ENCODE measurements at places on chromosomes 3 and 15.

- DNase-seq, result no peak
Observed at GRCh38 chr3:74267588-74268184, 346.8 kb downstream of the CNTN3 start.

DNA sequence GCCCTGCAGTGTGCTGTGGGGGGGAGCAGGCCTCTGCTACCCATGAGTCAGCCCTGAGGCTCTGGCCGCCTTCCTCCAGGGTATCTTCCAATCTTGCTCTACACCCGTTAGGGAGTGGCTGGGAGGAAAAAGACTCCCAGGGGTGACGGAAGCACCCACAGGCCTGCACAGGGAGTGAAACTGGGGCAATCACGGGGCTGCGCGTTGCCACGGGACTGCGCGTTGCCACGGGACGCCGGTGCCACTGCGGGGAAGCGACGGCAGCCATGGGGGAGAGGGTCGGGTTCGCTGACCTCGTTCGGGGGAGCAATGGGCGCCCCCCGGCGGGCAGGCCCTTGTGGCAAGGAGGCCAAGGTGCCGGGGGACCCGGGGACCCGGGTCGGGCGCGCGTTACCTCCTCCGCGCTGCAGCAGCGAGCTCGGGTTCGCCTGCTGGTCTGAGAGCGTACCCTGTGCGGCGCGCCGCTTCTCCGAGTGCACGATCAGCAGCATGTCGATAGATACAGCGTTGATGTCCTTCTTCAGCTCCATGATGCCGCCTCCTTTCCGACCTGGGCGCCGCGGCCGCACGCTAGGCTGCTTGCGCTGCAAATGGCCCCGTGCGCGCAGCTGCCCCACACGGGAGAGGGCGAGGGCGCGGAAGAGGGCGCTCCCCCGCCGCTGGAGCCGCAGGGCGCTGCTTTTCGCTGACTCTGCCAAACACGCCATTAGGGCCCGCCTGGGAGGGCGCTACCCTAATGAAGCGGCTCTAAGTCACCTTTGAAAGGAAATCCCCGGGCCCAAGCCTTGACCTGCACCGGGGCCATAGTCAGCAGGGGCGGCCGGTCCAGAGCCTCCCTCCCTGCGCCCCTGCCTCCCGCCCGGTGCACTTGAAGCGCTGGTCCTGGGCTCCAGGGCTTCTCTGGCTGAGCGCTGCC lies at the start of gene KY:
KY (minus strand) TSS at position 592 of the 916 bp plus-strand sequence; CDS start at position 530, 62 bp downstream.
- no peak for DNase-seq

- DNase-seq, result no peak
Observed at GRCh38 chr3:14406766-14407165, 4.4 kb downstream of the SLC6A6 start.

GRCh38 chr3:50651445-50651844 lies 23.3 kb upstream of the DOCK3 start:
- no peak for DNase-seq

DNA sequence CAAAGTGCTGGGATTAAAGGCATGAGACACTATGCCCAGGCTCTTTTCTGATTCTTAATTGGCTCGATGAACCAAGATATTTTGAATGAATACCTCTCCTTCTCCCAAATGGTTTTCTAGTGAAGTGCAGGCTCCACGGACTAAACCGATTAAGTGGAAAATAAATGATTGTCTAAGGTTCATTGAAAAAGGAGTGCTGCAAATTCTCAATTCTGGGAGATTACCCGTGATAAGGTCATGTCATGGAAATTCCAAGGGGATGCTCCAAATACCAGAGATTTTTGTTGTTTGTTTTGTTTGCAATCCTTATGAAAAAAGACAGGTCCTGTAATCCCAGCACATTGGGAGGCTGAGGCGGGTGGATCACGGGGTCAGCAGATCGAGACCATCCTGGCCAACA lies 406.9 kb upstream of the TBL1XR1 start:
- no peak for DNase-seq

- no peak for DNase-seq
Observed at GRCh38 chr3:187012609-187013051, 82.3 kb downstream of the ST6GAL1 start.

GRCh38 chr15:42120285-42120684 lies 25.9 kb upstream of the PLA2G4D start:
- no peak for DNase-seq

- no peak for DNase-seq
Observed at GRCh38 chr3:31531452-31531991, 1.2 kb upstream of the STT3B start.

- no peak for DNase-seq
Observed at GRCh38 chr15:77025083-77025901, 30.4 kb downstream of the PSTPIP1 start.

DNA sequence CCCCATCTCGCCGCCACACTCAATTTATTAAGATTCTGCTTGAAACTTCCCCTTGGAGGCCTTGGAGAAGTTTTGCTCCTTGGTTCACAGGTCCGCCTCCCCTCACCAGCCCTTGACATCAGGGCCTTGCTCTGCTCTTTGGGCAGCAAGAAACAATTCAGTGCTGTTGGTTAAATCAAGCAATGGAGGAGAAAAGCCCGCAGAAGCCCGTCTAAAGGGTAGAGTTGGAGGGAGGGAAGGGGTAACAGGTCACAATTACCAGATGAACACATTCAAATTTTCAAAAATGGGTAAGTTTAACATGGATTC lies 429 bp downstream of the PARP9 start:
- peak; percentile 11 for DNase-seq

DNA sequence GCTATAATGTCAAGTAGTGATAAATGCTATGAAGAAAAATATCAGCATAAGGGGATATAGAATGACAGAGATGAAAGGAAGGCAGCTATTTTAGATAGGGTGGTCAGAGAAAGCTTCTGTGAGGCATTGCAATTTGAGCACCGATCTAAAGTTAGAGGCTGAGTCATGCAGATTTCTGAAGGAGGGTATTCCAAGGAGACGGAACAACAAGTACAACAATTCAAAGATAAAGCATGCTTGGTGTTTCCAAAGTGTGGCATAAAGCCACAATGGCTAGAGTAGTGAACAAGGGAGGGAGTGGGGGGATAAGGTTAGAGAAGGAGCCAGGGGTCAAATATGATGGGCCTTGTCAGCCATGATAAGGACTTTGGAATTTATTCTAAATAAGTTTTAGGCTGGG lies 71.9 kb downstream of the PFN2 start:
- DNase-seq, result no peak

- DNase-seq, result no peak
Observed at GRCh38 chr15:52012210-52012609, 6.8 kb upstream of the MAPK6 start.
